Brain microvascular endothelial cell (primary cell): ENCODE measurements at places on chromosomes 12 and 14.

DNA sequence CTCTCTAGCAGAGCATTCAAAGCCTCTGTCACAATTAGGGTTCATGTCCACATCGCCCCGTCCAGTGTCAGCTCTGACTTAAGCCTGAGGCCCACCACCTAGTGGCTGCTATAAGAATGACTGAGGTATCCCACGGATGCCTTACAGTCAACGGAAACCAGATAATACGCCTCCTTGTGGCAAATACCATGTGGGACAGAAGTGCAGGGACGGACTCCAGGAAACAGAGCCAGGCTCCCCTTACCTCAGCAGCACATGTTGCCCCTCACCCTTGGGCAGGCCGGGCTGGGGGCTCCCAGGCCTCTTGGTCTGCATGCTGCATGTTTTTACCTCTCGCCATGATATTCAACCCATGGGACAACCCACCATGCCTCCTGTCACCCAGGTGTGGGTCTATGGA, 86.3 kb downstream of the VWF start:
- DNase-seq = peak; percentile 78

GRCh38 chr14:69005432-69006148, 26.5 kb upstream of the ACTN1 start:
- DNase-seq = peak; percentile 89

- DNase-seq = no peak
These were observed 2.4 kb upstream of the CISTR start for GRCh38 chr12:53754188-53754585.

GRCh38 chr12:14756334-14757143, 46.7 kb downstream of the WBP11 start:
- no peak for DNase-seq

- no peak for DNase-seq
These were observed 6.6 kb upstream of the PPM1A start for GRCh38 chr14:60242429-60242828.

- DNase-seq = no peak
These were observed 5.7 kb downstream of the TPCN1 start for GRCh38 chr12:113226696-113227568.

DNA sequence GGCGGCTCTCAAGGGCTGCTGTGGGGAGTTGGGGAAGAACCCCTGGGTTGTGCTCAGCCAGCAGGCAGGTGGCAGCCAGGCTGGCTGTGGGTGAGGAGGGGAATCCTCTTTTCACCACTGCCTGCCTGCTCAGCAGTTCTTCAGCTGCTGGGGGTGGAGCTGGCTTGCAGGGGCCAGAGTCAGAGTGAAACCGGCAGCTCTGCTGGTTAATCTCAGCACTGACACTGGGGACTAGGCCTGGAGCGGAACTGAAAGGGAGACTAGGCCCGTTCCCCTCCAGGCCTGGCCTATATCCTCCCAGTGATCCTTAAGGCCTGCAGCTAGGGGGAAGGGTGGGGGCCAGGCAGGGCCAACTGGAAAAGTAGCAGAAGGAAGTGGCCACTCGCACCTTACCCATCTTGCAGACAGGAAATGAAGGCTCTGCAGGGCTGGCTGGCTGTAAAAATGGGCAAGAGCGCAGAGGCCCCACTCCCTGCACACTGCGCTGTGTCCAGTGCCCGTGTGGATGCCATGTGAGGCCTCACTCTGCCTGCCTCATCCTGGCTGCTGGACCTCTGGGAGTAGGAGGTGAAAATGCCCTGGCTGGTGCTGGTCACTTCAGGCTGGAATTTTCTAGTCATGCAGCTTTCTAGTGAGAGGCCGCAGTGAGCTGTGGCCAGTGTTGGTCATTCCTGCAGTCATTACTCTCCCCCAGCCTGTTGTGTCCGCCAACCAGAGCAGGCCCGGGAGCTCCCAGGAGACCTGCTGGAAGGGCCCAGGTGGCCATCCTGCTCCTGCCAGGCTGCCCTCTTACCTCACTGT, 39.4 kb downstream of the SH2B3 start:
- DNase-seq = no peak

DNA sequence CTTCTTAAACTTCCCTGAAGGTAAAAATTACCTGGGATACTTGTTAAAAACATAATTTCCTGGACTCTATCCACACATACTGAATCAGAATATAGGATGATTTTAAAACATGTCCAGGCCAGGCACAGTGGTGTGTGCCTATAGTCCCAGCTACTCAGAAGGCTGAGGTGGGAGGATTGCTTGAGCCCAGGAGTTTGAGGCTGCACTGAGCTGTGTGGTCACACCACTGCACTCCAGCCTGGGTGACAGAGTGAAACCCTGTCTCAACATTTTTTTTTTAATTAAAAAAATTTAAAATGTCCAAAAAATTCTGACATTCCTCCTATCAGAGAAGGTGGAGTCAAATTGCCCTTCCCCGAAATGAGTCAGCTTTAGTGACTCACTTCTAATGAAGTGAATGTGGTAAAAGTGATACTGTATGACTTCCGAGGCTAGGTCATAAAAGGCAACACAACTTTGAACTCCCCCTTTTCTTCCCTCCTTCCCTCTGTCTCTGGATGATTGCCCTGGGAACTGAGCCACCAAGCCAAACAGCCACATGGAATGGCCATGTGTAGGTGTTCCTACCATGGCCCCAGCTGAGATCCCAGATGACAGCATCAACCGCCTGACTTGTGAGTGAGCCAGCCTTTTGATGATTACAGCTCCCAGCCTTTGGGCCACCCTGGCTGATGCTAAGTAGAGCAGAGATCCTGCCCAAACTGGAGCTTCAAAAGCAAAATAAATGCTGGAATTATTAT, 36.3 kb downstream of the LIMA1 start:
- peak; percentile 95 for DNase-seq

GRCh38 chr12:90543374-90543773, 411.6 kb downstream of the CCER1 start:
- no peak for DNase-seq

DNA sequence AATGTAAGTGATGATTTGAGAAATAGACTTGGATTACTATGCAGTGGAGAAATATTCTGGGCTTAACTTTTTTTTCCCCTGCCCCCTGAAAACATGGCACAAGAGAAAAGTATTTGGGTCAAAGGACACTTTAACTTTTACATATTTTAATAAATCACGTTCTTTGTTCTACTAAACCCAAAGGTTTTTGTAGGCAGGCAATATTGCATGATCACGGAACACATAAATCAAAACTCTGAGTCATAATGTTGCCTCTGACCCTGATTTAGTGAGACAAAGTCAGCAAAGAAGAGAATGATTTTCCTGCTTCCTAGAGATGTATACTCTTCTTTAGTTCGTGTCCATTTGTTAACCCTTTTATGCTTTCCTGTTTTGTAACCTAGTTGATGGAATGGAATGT, 38.0 kb downstream of the ABCD2 start:
- DNase-seq = no peak

DNA sequence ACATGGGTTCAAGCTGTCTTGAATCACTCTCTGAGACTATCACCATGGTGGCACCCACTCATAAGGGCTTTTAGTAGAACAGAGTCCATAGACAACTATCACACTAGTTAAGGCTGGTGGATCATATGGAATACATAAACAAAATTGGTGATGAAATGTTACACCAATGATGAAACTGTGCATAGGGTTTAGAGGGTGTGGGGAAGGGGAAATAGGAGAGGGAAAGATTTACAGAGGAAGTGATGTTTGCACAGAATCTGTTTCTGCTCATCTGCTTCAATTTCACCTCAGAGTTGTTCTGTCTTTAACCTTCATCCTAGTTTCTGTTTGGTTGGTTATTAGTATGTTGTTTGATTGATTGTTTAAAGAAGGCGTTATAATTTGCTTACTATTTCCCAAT, 2.4 kb upstream of the RXYLT1 start:
- no peak for DNase-seq

DNA sequence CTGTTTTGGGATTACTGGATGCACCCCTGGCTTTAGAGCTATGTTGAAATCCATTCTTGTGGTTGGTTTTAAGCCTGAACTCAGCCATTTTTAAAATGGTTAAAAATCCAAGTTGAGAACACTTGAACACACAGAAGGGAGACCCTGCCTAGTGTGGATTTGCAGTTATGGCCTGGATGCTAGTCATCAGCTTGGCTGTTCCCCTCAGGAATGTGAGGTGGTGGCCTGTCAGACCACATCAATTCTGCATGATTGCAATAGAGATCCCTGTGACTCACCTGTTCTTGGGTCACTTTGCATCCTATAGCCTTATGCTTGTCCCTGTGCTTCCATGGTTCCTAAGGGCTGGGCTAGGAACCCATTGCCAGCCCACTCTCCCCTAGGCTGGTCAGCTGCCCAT, 454.1 kb downstream of the ATP23 start:
- no peak for DNase-seq

DNA sequence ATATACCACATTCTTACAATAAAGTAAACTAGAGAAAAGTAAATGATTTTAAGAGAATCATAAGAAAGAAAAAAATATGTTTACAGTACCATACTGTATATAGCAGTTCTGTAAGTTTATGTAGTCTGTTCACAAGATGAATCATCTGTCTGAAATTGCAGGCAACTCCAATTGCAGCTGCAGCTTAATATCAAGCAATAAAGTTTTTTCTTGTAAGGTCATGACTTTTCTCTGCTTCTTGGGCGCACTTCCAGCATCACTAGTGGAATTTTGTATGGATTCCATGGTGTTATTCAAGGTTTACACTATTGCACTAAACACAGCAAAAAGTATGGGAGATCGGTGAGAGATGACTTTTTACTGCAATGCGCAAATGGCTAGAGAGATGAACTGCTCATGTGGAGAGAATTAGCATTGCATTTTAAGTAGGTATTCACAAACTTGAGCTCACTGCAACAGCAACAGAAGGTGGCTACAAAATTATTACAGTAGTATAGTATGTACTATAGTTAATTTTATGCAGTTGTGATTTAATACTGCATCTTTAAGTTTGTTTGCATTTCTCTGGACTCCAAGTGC, 445.4 kb upstream of the OR4E1 start:
- peak; percentile 53 for DNase-seq

GRCh38 chr14:91252871-91253794, 8.6 kb upstream of the GPR68 start:
- no peak for DNase-seq

DNA sequence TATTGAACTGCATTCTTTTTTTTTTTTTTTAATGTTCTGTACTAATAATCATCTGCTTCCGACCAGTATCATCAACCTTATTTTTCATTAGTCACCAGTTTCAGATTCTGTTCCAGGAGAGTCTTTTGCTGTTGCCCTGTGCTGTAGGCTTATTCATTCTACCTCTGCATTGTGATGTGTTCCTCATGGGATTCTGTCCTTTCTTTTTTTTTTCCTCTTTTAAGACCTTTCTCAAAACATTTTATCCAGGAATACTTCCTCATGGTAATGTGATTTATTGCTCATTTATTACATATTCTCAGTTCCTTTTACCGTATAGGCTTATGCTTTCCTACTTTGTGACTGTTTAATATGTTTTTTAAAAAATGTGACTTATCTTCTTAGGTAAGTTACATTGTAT, 4.8 kb downstream of the NDUFA9 start:
- no peak for DNase-seq

- no peak for DNase-seq
These were observed 33.7 kb upstream of the ALG10B start for GRCh38 chr12:38282886-38283285.

- DNase-seq = no peak
These were observed 72.8 kb downstream of the TNFAIP2 start for GRCh38 chr14:103195828-103196615.

- no peak for DNase-seq
These were observed 8.2 kb downstream of the TMEM120B start for GRCh38 chr12:121720762-121721161.

DNA sequence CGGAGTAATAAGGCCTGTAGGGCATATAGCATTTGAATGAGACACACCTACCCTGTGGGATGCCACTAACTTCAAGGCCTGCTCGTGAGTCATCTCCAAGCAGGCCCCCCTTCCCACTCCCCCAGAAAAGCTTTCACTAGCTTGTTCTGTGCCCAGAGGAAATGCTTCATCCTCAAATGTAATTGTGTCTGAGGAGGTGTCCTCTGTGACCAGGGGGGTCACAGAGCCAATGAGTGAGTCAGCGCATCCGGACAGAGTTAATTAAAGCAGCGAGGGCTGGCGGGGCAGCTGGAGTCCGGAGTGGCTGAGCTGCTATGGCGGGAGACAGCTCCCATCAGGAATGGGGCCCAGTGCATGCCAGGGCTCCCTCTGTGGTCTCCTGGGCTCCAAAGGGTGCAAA, 27.0 kb upstream of the ESRRB start:
- peak; percentile 25 for DNase-seq

DNA sequence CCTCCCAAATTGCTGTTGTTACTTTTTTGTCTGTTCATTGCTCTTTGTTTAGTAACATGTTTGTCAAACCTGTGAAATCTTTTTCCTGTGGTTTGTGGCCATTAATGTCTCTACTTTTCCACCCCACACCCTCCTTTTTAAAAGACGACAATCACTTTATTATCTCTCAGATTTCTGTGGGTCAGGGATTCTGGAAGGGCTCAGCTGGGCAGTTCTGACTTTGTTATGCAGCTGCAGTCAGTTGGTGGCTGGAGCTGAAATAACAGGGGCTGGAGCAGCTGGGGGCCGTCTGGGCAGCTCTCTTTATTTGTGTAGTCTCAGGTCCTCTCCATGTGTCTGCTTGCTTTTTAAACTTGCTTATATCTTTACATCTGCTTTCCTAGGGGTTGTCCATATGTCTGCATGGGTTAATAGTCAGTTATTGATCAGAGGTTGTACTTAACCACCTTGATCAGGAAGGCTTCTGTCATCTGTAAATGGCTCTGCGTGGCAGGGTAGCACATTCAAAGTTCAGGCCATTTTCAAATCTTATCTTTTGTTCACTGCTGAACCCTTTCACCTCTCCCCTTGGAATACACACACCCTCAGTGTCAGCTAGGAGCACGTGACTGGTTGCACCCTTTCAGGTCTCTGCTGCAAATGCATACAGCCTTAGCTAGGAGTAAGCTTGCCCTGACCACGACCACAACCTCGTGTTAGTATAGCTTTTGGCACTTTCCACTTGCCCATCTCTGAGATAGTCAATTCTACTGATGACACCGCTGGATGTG, 27.9 kb downstream of the BORCS5 start:
- no peak for DNase-seq

- no peak for DNase-seq
These were observed 50.9 kb downstream of the CLIP1 start for GRCh38 chr12:122371475-122372045.

- DNase-seq = no peak
These were observed 173.4 kb downstream of the TSPAN9 start for GRCh38 chr12:3250576-3250975.

- DNase-seq = no peak
These were observed 447.1 kb upstream of the SEL1L start for GRCh38 chr14:81980601-81981306.

- no peak for DNase-seq
These were observed 15.4 kb downstream of the BHLHE41 start for GRCh38 chr12:26109343-26109881.

- no peak for DNase-seq
These were observed 977.5 kb upstream of the LRFN5 start for GRCh38 chr14:40629144-40629543.
